NCI-H1105 (cell line): ENCODE measurements at places on chromosomes 16 and 17.

- DNase-seq: peak; percentile 39
These were observed 1.2 kb upstream of the COG1 start for GRCh38 chr17:73191443-73192205.

- DNase-seq: no peak
These were observed 13.7 kb upstream of the XYLT2 start for GRCh38 chr17:50332196-50332595.

DNA sequence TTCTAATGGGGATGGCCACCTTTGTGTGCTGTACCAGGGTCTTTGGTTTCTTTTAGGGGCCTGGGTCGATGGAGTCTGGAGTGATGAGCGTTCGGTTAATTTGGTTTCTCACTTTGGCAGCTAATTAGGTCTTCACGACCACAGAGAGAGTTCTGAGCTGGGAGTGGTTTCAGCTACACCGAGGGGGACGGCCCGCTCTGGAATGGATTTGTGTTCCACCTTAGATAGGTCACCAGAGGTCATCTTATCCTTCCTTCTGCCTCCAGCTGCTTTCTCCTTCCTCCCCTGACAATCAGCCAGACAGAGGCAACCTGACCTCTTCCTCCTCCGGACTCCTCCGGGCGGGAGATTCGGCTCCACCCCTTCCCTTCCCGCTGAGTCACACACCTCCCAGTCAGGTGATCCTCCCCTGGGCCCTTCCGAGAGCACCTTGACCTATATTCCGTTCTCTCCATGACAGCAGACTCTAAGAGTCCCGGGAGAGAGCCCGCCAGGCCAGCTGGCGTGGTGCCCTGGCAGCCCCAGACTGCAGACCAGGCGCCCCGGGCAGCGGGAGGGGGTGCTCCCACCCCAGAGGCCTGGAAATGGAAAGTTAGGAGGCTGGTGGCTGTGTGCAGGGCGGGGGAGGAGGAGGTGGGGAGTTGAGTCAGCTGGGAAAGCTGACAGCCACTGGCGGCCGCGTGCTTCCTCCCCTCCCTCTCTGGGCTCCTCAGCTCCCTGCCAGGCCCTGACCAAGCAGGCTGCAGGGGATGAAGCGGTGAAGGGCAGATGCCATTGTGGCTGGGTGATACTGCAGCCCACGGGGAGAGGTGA is 44.7 kb downstream of the CHD9 start:
- DNase-seq: peak; percentile 99

- no peak for DNase-seq
These were observed 4.6 kb upstream of the ETV4 start for GRCh38 chr17:43550754-43551153.

DNA sequence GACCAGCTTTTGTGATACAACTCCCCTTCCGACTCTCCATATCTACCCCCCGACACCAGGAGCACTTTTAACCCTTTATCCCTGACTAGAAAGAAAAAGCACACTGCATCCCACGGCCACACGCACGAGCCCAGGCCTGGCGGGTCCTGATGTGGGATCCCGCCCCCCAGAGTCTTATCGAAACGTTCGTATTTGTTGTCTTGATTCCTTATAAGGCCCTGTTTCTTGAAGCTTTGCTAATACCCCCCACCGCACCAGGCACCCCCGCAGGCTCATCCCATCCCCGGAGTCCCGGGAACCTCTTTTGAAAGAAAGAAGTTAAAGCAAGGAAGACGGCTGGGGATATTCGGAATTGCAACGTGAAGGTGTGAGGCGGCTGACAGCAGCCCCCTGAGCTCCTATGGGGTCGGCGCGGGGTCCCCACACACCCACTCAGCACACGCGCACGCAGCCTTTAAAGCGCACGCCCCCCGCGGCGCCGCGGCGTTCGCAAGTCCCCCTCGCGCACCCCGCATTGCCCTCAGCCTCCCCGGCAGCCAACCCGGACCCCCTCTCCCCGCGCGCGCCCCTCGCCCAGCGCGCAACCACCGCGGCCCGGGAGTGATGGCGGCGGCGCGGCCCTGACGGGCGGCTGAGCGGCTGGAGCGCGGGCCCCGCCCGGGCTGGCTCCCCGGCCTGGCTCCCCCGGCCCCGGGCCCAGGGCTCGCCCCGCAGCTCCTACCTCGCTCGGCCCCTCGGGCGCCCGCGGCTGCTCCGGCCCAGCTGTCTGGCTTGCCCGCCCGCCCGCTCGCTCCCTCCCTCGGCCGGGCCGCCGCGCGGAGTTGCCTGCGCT is 448 bp downstream of the STAT5B start:
- no peak for DNase-seq
